Myometrial cell (primary cell): ENCODE measurements at places on chromosomes 1 and 21. TPM values are rescaled to one million over a fixed set of nuclear protein-coding genes. Genes with fewer than 3 reads are reported as not detected.

Gene CGN
- not detected in 2 replicates for total RNA-seq

Gene CACNA1S
- not detected in 2 replicates for total RNA-seq

Gene CDC42
- 363 and 392 TPM in 2 replicates for total RNA-seq

Gene DCDC2B
- not detected in 2 replicates for total RNA-seq

Gene SNRPE
- 81.0 and 82.6 TPM in 2 replicates for total RNA-seq

Gene CYP4A22
- not detected in 2 replicates for total RNA-seq

Gene TSSK3
- not detected in 2 replicates for total RNA-seq

Gene NCF2
- not detected in 2 replicates for total RNA-seq

Gene OR10Z1
- not detected in 2 replicates for total RNA-seq

Gene OR2AK2
- total RNA-seq, result not detected in 2 replicates

Gene CHIA
- total RNA-seq, result not detected in 2 replicates

Gene PLPPR5
- 0.18 TPM in 1 of 2 replicates, not detected in the other for total RNA-seq

Gene F3
- 26.9 and 36.0 TPM in 2 replicates for total RNA-seq

Gene MTFR1L
- total RNA-seq, result 46.8 and 53.6 TPM in 2 replicates

Gene PCSK9
- 23.6 and 30.1 TPM in 2 replicates for total RNA-seq

Gene VCAM1
- 200 and 205 TPM in 2 replicates for total RNA-seq

Gene PALMD
- total RNA-seq, result 0.29 and 1.1 TPM in 2 replicates

Gene FNDC5
- total RNA-seq, result 0.58 TPM in 1 of 2 replicates, not detected in the other

Gene IGSF9
- total RNA-seq, result not detected in 2 replicates

Gene DMBX1
- total RNA-seq, result not detected in 2 replicates

Gene UTS2
- total RNA-seq, result not detected in 2 replicates

Gene RAB3B
- 9.2 and 12.9 TPM in 2 replicates for total RNA-seq

Gene GBP5
- total RNA-seq, result not detected in 2 replicates

Gene POLR3GL
- 25.9 and 33.2 TPM in 2 replicates for total RNA-seq

Gene HSPB7
- 0.35 and 0.58 TPM in 2 replicates for total RNA-seq

Gene IGSF3
- 0.29 and 0.35 TPM in 2 replicates for total RNA-seq

Gene CRYBG2
- total RNA-seq, result not detected in 2 replicates

Gene ETV3L
- not detected in 2 replicates for total RNA-seq

Gene GAS5
- 389 and 390 TPM in 2 replicates for total RNA-seq

Gene PTPRC
- 0.18 TPM in 1 of 2 replicates, not detected in the other for total RNA-seq
